ENCODE measurements at places on chromosomes 3 and 15. TPM values are rescaled to one million over a fixed set of nuclear protein-coding genes. Genes with fewer than 3 reads are reported as not detected.
A peak's percentile ranks its signal among the peaks of the same experiment; 100 is the strongest.

DNA sequence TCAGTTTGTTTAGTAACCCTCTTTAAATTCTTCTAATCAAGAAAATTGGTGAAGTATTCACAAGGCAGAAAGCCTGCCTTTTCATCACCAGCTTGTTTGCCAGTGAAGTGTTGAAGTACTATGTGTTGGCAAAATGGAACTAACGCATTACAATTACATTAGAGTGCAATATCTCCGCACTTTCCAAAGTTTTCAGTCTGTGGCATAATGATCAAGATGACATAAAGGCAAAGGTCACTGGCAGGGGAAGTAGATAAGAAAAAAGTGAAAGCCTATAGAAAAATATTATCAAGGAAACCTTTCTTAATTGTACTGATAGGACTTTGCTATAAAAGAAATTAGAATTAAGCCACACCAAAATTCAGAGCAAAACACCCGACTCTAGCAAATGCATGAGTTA lies 25.0 kb upstream of the TM4SF1 start:
- DNase-seq: no peak

DNA sequence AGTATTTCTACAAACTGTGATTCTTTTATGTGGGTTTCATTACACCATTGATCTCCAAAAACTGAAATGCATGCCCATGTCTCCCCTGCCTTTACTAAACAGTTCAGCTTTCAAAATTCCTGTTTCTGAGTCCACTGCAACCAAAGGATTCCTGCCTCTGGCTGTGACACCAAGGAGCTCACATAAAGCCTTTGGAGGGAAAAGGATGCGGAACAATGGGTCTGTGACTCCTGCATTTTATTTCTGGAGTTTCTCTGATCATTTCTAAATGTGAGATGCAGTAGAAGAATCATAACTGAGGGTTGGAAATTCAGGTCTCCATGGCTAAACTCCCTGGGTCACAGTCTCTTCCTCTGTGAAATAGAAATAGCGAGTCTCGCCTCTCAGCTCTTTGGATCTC lies 149.5 kb downstream of the MEX3B start:
- DNase-seq: no peak

Gene GRK7
- 0.09 TPM for total RNA-seq

- DNase-seq: no peak
Observed at GRCh38 chr15:39409876-39410530, 170.9 kb upstream of the THBS1 start.

Gene TCAIM
- total RNA-seq: 58.6 TPM

- no peak for DNase-seq
Observed at GRCh38 chr3:152213203-152213602, 55.5 kb upstream of the MBNL1 start.

- peak; percentile 61 for DNase-seq
Observed at GRCh38 chr15:80822256-80822655, 43.1 kb downstream of the CEMIP start.

Gene A4GNT
- not detected for total RNA-seq

DNA sequence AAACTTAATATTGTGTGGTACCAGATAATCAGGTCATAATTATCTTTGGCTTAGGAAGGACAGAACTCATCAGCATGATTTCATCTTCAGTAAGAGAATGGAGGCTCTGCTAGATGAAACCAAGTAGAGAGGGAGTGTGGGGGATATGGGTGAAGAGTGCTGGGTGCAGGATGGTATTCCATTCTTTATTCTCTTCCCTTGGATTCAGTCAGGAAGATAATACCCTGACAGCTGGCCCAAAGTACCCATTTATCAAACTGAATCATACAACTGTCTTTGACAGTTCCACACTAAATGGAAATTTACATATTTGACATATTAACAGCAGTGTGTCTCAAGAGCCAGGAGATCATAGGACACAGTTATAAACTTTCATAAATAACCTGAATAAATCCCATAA lies 44.7 kb downstream of the GOLIM4 start:
- DNase-seq: no peak

DNA sequence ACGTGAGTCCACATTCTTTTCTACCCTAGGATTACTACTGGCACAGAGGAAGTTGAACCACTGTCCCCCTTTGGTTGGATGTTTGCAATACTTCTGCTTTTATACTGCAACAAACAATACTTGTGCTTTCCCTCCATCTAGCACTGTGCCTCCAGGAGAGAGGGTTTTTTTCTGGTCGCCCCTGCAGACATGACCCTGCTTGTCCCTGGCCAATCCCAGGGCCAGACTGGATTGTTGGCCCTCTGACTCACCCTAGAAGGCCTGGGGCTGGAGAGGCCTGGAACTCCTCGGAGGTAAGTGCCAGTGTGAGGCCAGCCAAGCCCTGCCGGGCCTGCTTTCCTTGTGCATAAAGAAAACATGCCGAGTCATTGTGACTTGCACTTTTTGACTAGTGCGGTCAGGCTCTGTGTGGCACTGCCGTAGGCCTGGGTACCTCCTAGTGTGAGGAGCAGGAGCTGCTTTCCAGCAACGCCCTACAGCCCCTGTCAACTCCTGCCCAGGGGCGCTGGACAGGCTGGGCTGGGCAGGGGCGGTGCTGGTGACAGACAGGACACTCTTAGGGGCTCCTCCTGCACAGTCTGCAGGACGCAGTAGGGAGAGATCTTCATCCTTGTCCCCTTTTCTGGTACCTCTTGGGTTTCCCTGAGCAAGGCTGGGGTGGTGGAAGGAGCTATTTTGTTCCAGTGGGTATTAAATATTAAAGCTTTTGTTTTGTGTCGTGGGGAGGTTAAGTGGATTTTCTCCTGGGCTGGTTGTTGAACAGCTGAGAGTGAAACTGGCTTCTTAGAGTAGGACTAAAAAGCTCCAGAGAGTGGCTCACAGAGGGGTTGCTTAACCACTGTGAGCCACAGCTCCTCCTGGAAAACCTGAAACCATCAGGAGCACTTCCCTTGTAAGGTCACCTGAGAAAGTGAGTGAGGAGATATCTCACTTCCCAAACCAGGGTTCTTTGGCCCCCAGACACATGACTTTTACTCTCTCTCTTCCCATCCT lies 14.4 kb upstream of the TKT start:
- DNase-seq: peak; percentile 41

GRCh38 chr3:129417326-129417725 lies 11.1 kb downstream of the EFCAB12 start:
- DNase-seq: no peak

DNA sequence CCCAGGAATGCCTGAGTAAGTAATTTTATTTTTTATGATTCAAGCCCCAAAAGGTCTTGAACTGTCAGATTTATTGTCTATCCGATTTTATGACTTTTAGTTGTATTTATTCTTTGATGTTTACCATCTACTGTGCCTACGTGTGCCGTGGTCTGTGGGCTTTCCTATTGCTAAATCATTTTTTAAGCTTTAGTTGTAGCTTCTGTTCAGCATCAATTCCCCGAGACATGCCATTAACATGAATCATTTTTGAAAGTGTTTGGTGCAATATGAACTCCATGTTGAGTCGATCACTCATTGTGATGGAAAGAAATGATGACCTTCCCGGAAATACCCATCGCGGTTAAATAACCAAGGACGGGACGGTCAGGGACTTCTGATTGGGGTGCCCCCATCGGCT lies 268.7 kb upstream of the THRB start:
- DNase-seq: no peak

Gene RNF168
- 14.2 TPM for total RNA-seq

Gene SEMA5B
- total RNA-seq: 24.8 TPM

DNA sequence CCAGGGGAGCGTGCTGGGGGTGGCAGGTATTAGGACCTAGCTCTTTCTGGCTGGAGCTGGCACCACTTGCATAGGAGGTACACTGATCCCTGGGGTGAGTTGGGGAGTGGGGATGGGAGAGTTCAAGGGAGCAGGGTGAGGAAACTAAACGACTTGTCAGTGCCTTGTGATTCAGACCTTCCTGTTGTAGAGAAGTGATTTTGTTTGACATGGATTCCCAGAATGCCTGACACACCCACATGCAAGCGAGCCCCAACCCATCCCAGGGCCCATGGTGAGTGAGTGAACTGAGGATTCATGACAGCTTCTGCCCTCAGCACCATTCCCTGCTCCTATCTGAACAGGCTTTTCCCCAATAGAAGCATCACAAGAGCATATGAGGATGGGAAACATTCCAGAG lies 15.6 kb upstream of the UBE2Q2 start:
- no peak for DNase-seq

Gene C3orf20
- 0.18 TPM for total RNA-seq
